ENCODE measurements at places on chromosomes 4 and X.

DNA sequence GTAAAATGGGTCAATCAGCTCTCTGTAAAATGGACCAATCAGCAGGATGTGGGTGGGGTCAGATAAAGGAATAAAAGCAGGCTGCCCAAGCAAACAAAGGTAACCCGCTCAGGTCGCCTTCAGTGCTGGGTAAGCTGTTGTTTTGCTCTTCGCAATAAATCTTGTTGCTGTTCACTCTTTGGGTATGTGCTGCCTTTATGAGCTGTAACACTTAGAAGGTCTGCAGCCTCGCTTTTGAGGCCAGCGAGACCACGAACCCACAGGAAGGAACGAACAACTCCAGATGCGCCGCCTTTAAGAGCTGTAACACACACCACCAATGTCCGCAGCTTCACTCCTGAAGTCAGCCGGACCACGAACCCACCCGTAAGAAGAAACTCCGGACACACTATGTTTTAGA lies 11.5 kb upstream of the CAMK2D start:
- peak; percentile 67 for DNase-seq

GRCh38 chr4:153781280-153781679 lies 7.6 kb downstream of the SFRP2 start:
- DNase-seq: no peak

- no peak for DNase-seq
Measured at GRCh38 chr4:186400676-186401075, 134.7 kb downstream of the F11 start.

- no peak for DNase-seq
Measured at GRCh38 chr4:47855350-47855749, 17.5 kb upstream of the CORIN start.

GRCh38 chr4:81039351-81039972 lies 9.0 kb downstream of the BMP3 start:
- no peak for DNase-seq

GRCh38 chr4:7464259-7464655 lies 29.5 kb upstream of the PSAPL1 start:
- DNase-seq: no peak

DNA sequence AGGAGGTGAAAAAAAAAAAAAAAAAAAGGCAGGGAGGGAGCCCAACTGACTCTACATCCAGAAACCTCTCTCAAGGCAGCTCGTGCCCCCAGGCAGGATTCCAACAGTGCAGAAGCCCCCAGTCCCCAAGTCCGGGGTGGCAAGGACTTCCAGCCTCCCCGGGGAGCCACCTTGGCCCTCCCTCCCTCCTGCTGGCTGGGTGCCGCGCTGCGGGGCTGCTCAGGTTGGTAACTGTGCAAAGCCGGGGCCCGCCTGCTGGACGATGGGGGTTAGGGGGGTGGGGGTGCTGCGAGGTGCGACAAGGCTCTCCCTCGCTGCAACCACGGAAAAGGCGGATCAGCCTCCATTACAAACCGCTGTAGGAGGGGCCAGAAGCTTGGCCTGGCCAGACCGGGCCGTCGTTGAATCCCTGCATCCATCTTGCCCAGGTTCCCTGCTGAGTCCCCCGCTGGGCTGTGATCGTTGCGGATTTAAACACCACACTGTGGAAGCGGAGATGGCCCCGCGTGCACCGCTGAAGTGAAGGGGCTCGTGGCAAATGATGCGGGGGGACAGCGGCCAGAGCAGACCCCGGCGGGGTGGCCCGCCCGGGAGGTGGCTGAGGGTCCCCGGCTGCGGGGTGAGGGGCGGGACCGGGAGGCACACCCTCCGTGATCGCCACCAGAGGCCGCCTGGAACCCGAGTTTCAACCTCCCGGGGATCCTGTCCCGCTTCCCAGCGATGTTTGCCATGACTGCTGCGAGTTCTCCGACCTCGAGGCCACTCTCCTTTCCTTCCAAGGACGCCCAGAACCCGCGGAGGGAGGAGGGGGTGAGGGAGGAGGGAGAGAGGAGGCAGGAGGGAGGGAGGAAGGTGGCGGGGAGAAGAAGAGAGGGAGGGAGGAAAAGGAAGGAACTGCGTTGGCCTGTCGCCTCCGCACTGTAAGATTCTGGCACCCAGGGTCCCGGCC lies 58.0 kb upstream of the DDX3X start:
- peak; percentile 74 for DNase-seq

DNA sequence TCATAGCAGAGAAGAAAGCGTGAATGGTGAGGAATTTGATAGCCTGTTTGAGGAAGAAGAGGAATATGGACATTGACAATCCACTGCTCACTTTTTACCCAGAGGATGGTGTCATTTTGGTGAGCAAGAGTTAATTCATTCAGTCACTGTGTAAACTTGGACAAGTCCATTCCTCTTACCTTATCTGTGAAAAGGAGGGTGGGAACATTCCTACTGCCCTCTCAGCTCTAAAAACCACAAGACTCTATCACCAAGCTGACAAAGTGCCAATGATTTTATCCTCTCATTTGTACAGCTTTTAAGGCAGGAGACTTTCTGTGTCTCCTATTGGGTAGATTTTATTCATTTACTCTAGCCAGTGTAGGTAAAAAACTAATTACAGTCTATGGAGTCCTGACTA lies 103.8 kb downstream of the LUZP4 start:
- DNase-seq: no peak

- DNase-seq: no peak
Measured at GRCh38 chrX:24877854-24878650, 137.7 kb downstream of the ARX start.

- no peak for DNase-seq
Measured at GRCh38 chr4:151527699-151528098, 118.7 kb downstream of the FHIP1A start.

- DNase-seq: no peak
Measured at GRCh38 chr4:16461362-16461761, 235.1 kb upstream of the TAPT1 start.

DNA sequence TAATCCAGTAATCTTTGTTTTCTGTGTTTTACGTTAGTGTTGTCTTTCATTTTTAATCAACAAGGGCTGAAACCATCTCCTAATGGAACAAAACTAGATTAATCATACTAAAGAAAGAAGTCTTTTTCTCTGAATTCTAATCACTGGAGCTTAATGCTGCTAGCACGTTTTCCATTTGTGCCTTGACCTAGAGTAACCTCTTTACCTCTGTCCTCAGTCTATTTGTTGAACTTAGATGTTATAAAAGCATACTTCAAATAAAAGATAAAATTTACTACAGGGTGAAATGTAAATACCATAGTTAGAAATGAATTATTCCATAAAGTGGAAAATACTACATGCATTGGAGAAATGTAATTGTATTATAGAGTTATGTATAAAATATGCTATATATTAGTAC lies 207.1 kb downstream of the NKX6-1 start:
- DNase-seq: no peak

GRCh38 chr4:142933207-142933606 lies 87.1 kb upstream of the INPP4B start:
- DNase-seq: no peak

DNA sequence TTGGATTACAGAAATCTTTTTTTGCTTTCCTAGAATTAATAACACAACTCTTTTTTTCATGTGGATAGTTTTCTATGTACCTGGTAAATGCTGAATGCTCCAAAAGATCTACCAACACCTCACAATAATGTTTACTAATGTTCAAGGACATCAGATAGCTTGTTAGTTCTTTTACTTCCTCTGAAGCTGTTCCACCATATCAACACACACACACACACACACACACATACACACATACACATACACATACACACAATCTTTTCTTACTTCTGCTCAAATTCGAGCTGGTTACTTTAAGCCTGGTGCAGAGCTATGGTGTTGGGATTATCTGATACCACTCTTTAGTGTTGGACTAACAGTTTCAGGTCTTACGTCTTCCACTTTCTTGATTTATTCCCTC lies 28.3 kb upstream of the TMPRSS11D start:
- DNase-seq: no peak

DNA sequence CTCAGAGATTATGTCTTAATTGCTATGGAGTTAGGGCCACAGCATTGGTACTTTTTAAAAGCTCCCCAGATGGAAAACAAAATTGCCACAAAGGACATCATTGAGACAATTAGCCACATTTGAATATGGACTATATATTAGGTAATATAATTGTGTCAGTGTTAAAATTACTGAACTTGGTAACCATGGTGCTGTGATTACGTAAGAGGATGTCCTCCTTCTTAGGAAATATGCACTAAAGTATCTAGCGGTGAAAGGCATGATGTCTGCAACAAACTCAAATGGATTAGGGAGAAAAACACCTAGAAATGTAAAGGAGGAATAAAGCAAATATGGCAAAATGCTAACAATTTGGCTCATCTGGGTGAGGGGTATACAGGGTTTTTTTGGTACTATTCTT lies 89.9 kb upstream of the PAK3 start:
- DNase-seq: no peak

DNA sequence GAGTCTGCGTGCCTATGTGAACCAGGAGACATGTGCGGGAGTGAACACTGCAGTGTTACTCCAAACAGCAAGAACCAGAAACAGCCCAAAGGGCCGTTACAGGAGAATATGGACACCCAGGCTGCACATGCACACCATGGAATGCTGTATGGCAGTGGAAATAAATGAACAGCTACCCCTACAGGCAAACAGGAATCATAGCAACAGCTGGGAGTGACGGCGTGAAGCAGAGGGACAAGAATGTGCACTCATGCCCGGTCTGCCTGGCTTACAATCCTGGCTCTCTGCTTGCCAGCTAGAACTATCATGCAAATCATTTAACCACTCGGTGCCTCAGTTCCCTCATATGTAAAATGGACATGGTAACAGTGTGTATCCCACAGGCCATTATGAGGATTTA lies 16.6 kb downstream of the GPKOW start:
- peak; percentile 27 for DNase-seq
